Activated T-helper 2 cell treated with anti-CD3 and anti-CD28 coated beads, Interferon-gamma antibody, Interleukin-2, Interleukin-4, amounts not matched to agents 10 μg/mL and 5 μg/mL and 100 μg/mL, durations not matched to agents 14 hours and 24 hours and 36 hours (primary cell): ENCODE measurements at places on chromosomes 3 and 15.

- DNase-seq = no peak
Observed at GRCh38 chr3:170542704-170543103, 43.2 kb downstream of the SLC7A14 start.

DNA sequence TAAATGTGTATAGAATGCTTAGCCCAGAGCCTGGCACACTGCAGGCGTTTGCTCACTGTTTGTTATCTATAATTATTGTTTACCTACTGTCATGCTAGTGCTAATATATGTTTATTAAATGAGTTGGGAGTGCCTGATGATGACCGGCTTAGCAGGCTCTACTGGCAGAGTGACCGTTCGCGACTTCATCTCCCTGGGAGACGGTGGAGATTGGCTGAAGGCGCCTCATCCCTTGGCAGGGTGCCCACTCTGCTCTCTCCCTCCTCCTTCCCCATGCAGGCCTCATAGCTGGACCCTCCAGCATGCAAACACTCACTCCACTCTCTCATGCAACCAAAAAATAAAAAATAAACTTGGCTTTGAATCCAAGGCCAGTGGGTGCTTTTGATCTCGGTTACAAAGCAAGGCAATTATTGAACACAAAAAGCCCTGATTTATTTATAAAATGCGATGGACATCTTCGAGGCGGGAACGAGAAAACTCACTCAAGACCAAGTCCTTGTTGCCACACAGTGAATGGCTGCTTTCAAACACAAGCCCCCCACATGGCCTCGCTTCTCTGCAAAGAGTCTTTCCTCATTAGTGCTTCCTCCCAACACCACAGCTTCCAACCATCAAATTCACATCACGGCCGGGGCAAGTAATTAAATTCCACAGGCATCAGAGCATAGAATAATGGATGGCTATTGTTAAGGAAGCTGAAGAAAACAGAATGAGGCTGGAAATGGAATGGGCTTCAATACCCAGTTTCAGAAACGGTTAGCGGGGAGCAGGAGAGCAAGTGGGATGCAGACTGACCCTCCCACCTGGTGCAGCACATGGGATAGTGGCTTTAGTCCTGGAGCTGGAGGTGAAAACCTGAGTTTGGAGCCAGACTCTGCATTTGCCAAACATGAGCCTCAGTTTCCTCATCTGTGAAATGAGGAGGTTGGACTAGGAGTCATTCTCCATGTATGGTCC is 135.7 kb upstream of the RAD18 start:
- DNase-seq = no peak

DNA sequence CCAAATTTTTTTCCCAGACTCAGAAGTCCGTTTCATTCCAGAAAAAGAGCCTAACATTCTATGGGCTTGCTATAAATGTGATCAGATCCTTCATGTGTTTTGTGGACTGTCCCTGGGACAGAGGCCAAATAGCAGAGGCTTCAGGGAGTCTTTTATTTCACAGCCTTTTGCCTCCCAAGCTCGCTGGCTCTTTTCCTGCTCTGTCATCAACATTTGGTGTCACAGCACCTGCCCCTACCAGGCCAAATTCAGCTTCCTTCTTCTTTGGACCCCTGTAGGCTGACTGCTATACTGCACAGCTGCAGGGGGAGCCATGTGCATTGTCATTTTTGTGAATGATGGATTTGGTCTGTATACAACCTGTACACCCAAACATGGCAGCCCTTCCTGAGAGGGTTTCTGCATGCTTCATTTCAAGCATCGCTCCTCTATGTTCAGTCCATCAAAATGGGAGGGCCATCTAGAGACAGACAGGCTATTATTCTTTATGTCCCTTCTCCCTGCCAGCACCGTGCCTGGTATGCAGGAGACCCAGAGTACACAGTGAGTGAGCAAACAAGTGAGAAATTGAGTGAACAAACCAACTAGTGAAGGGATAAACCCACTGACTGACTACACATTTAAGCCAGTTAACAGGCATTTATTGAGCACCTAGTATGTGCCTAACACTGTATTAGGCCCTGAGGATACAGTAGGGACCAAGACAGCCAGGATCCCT is 17.9 kb upstream of the RPP14 start:
- DNase-seq = no peak

DNA sequence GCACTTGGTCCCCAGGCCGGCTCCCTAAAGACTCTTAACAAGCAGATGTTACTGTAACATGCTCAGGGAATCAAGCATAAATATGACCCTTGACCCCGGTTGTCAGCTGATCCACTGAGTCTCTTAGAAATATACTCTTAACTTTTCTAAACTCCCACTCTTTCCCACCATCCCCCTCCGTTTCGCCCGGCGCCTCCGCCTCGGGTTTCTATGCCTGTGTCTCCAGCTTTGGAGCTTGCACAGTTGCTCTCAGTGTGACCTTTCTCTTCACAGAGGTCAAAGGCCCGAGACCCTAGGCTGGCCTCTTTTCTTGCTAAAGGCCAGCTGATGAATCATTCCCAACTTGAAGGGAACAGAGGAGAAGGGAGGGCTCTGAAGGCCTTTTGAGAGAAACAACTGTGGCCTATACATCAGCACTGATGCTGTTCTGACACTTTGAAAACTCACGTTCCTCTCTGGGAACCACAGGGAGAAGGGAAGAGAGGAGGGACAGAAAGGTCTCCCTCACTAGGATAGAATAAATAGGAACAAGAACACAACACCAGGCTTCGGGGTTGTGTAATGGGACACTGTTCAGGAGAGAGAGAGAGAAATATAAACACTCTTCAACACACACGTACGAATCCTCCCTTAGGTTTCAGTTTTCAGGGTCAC is 484.5 kb upstream of the NR2F2 start:
- DNase-seq = no peak

DNA sequence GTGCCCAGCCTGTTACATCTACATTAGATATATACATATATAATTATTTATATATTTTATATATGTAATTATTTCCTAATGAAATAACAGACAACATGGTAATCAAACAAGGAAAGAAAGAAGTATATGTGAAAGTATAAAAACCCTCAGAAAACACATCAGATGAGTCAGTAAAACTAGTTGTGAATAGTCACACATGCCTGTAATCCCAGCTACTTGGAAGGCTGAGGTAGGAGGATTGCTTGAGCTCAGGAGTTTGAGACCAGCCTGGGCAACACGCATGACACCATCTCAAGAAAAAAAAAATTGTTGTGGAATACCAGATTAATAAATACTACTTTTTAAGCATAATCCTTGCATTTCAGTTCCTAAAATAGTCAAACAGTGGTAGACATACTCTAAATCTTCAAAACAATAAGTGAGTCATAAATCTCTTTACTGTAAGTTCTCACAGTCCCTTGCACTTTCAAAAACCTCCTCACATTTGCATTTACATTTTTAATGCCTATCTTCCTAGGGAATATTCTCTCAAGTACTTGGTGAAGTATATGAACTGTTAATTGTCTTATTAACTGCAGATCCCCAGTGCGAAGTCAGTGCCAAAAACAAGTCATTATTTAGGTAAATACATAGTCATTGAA is 106.5 kb downstream of the MYO9A start:
- no peak for DNase-seq

- no peak for DNase-seq
Observed at GRCh38 chr3:138476526-138476925, 42.1 kb downstream of the ESYT3 start.
